ENCODE measurements at places on chromosomes 7 and 10. TPM values are rescaled to one million over a fixed set of nuclear protein-coding genes. Genes with fewer than 3 reads are reported as not detected.

- DNase-seq, result no peak
Measured at GRCh38 chr10:70404787-70405036, 767 bp downstream of the EIF4EBP2 start.

DNA sequence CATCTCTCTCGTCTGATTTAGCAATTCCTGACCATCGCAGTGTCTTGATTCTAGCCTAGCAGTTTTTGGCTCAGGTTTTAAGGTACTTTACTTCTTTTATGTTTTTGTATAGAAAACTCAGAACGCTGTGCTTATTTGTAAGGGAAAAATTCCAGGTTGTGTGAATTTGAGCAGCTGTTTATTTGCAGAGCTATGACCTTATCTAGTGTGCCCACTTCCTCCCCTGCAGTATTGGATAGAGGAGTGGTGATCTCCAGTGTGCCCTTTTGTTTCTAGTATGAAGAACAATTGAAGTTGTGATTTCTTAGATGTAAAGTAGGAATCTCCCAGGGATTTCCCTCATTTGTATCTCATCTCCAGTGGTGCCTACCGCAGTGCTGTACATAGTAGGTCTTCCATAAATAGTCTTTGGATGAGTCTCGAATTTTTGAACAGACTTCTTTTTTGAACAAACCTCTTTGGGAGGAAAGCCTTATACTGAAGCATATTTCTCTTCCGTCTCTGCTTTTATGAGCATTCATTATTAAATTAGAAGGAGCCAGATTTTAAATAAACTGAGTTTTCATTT lies 40.0 kb downstream of the GARS1 start:
- DNase-seq, result no peak

DNA sequence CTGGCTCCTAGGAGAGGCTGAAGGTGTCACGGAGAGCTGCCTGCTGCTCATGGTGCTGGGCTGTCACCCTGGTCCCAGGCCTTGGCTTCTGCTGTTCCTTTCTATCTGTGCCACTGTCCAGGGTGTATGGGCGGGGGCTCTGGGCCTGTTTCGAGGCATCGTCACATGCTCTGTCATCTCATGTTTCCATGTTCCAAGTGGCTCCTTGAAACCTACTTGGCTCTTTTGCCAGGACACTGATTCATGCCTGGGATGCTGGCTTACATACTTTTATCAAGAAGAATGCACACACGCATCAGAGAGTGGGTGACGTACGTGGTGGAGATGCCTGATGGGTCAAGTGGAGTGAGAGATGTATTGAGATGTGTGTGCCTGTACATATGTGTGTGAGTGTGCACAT lies 50.9 kb downstream of the ADCY1 start:
- DNase-seq, result no peak

- DNase-seq, result no peak
Measured at GRCh38 chr7:52944921-52945320, 90.5 kb upstream of the POM121L12 start.

GRCh38 chr10:11208908-11209829 lies 191.5 kb downstream of the CELF2 start:
- no peak for DNase-seq

DNA sequence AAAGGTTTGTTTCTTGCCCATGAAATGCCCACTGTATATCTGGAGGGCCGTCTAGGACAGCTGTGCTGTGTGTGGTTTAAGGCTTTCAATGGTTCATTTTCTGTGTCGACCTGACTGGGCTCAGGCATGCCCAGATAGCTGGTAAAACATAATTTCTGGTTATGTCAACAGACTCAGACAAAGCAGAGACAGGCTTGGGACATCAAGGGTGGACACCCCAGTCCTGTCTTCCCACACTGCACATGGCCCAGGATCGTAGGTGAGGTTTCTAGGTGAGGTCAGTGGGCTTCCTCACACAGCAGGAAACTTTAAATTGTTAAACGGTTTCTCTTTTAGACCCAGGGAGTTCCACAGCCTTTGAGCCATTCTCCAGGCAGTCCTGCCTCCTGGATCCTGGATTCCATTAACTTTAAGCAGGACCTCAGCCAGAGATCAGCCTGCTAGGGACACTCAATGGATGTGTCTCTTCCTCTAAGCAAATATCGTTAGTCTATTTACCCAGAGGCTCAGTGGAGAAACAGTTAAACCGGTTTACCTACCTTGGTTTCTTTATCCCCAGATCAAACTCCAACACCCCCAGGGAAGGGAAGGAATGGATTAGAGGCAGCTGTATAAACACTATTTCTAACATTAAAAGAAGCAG lies 66.4 kb downstream of the ST8SIA6 start:
- DNase-seq, result no peak

ADARB2 gene
- total RNA-seq, result 2.0 TPM

- DNase-seq, result no peak
Measured at GRCh38 chr7:73830681-73831583, at the start of gene CLDN4. TSS of gene CLDN4 (plus strand) at chr7:73830996. CDS start at chr7:73831202, 206 bp downstream.

DNA sequence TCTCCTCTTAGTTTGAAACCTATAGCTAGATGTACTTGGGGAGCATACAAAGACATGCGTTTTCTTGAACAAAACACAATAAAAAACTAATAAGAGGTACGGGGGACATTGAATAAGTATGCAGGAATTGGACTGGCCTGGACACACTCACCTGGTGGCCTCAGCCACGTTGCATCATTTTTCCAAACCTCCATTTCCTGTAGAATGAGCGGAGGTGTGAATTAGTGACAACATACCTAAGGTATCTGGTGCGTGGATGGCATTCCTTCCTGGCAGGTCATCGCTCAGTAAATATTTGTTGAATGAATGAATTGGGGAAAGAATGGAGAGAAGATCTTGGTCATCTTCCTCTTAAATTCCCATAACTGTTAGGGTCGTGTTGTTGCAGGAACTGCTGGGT lies 103.2 kb upstream of the CTBP2 start:
- DNase-seq, result no peak

DNA sequence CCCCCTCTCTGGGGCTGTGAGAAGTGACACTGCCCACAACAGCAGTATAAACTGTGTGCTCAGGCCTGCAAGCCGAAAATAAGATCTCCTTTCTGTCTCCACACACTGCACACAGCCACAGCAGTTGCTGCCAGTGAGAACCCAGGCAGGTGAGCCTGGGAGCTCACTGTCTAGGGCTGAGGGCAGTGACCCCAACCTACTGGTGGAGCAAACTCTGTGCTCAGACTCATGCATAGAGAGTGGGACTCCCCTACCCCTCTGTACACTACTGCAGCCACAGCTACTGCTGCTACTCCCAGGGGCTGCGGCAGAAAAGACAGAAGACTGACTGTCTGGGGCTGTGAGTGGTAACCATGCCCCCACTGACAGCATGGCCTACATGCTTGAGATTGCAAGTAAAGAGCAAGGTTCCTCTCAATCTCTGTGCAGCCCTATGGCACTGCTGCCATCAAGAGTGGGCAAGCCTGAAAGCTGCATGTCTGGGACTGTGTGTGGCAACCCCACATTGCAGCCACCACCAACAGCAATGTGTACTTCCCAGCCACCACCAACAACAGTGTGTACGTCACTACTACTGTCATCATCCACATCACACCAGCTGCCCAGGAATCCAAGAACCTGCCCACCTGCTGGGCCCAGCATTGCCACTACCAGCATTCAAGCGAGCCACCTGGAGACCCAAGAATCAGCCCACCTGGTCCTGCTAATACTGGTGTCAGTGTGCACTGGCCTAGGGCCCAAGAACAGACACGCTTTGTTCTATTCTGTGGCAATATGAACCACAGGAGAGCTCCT lies 226.1 kb downstream of the XPNPEP1 start:
- no peak for DNase-seq

DNA sequence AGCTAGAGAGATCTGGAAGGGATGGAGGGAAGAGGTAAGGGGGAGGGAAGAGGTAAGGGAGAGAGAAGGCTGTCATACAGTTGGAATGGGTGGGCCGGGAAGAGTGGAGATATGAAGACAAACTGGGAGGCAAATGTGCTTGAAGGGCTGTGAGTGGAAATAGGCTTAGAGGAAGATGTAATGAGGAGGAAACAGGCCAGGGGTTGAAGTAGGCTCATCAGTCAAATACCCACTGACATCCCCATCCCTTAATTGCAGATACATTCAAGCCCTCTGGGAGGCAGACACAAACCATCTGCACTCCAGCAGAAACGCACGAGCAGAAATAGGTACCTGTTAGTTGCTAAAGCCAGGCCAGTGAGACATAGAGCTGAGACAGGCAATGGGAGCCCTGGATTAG lies 2.1 kb downstream of the SYNPO2L start:
- no peak for DNase-seq

DNA sequence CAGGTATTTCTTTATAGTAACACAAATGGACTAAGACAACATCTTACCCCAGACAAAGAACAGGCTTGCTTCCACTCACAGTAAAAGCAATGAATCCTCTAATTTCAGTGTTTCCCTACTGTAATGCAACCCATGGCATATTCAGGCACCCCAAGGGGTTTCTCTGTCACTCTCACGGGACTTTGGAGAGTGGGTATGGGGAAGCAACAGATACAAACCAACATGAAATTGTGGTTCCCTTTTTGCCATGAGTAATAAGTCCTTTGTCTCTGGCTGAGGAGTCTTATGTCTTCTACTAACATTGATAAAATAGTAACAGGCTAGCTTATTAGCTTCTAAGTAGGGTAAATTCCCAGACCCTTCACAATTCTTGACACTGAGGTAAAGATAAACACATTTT lies 51.4 kb upstream of the AOAH start:
- no peak for DNase-seq

TMEM178B gene
- total RNA-seq, result 0.11 TPM

GRCh38 chr10:58998924-58999713 lies 177.3 kb upstream of the PHYHIPL start:
- peak; percentile 82 for DNase-seq

DNA sequence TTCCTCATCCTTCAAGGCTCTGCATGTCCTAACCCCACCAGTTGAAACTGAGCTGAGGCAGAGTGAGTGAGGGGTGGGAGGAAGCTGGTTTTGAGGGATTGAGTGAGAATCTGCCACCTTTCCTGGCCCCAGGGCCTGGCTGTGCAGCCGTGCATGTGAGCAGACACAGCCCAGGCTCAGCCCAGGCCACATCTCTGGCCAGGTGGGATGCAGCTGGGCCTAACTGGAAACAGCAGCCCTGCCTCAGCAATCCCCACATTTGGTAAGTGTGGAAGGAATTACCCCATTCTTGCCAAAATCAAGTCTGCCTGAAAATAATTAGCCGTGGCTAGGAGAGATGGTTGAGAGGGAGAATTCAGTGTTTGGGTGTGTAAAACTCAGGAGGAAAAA lies 116.6 kb downstream of the NEURL1 start:
- no peak for DNase-seq

- no peak for DNase-seq
Measured at GRCh38 chr10:15059914-15060313, 16.2 kb downstream of the OLAH start.

- DNase-seq, result no peak
Measured at GRCh38 chr7:147858421-147858820, 732.1 kb upstream of the C7orf33 start.

GRCh38 chr7:32479574-32480200 lies 10.5 kb downstream of the LSM5 start:
- no peak for DNase-seq

DNA sequence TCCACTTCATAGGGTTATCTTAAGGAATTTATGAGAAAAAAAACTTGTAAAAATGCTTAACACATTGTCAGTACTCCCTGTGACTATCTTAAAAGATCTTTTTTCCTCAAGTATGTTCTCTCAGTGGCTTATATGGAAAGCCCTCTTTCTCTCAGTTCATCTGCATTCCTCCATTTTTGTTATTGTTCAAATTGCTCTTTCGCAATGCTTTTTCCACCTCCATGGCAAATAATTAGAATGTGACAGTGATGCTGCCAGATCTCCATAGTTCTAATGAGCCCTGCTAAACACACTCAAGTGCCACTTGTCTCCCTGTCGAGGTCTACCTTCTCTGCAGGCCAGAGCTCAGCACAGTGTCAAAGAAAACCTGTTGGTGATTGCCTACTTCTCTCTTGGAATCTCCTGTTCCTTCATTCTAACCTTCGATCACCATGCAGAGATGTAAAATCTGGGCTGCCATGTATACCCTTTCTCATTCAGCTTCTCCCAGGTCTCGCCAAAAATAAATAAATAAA lies 37.2 kb upstream of the ABCB5 start:
- DNase-seq, result no peak

GRCh38 chr10:60293581-60294175 lies 96.0 kb downstream of the ANK3 start:
- no peak for DNase-seq

- no peak for DNase-seq
Measured at GRCh38 chr7:12754179-12754578, 66.7 kb downstream of the ARL4A start.

GRCh38 chr7:148402159-148402558 lies 188.4 kb upstream of the C7orf33 start:
- no peak for DNase-seq

- no peak for DNase-seq
Measured at GRCh38 chr10:128419466-128420019, 293.3 kb upstream of the MKI67 start.
